Fibroblast of mammary gland (primary cell): ENCODE measurements at places on chromosomes 5 and 9.
A peak's percentile ranks its signal among the peaks of the same experiment; 100 is the strongest.

- peak; percentile 23 for DNase-seq
Observed at GRCh38 chr5:69043655-69043996, 50.2 kb upstream of the SLC30A5 start.

DNA sequence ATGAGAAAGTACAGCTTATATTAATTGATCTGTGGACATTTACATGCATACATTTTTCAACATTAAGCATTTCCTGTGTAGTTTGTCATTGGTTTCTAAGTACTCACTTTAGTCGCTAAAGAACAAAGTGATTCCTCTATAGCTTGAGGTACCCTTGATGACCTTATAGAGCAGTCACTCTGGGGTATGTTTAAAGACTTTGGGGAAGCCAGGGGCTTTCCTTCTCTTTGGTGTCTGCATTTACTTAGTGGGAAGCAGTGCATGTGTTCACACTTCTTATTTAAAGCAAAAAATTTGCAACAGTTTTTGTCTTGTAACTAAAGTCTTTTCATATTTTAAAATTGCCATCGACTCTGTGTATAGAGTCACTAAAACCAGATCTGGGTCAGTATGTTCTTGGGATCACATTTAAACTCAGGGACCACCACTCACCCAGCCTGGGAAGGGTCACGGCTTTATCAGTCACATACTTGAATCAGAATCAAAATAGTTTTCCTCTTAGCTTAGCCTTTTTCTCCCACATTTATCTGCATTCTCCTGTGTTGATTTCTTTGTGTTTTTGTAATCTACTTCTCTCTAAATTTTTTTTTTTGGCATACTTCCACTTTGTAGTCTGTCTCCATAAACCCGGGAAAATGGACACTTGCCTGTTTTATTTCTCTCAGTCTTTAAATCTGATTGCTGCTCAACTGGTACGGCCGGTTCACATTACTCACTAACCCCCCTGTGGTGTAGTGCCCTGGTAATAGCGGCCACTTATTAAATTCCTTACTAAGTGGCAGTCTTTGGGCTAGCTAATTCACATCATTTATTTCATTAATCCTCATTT is 143.9 kb upstream of the FBN2 start:
- no peak for DNase-seq

GRCh38 chr5:103340717-103341388 is 82.3 kb downstream of the MACIR start:
- no peak for DNase-seq

DNA sequence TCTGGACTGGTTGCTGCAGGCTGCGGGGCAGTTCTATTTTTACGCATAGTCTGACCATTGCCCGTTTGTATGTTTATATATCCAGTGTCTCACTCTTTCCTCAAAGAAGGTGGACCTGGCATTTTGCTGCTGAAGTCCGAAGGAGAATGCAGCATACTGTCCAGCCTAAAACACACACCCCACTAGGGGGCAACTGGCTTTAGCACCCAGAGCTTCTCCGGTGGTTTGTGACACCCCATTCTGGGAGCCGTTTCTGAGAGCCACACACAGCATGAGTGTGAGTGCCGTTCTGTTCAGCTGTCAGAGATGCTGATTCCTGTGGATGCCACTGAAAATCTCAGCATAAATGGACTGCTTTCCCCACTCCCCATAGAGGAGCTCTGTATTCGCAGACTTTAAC is 290.5 kb upstream of the TAS2R1 start:
- no peak for DNase-seq

GRCh38 chr5:113166852-113167366 is 190.3 kb downstream of the DCP2 start:
- peak; percentile 89 for DNase-seq

GRCh38 chr9:132369421-132369820 is 14.6 kb upstream of the SETX start:
- DNase-seq, result no peak

DNA sequence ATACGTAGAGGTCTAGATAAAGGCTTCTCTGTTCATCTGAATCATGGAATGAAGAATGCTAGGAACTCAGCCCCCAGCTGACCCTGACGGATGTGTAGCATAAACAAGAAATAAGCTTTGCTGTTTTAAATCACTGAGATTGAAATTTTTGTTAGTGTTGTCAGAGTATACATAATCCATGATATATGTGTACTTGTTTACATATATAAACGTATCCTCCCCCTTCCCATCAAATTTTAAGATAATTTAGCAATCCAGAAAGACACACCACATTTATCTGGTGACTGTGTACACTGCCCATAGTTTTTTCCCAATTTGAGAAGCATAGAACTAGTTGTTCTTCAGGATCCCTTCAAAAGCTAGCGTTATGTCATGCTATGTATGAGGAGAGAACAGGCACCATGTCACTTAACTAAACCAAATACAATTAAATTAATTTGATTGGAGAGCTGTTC is 80.8 kb upstream of the OSMR start:
- DNase-seq, result no peak

DNA sequence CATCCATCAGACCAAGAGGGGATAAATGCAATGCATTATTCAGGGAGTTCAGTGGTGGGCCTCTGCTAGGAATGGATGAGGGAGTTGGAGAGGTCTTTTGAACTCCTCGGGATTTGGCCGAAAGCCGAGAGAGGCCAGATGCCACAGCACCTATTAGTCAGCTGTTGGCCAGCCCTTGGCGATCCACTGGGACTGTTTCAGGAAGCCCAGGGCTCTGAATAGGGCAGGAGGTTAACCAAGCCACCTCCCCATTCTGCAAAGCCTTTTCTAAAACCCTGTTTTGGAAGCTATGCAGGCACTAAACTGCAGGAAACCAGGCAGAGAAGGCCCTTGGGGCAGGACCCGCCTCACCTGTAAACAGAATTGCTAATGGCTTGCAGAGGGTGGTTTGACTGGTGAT is 37.8 kb downstream of the ASTN2 start:
- no peak for DNase-seq

DNA sequence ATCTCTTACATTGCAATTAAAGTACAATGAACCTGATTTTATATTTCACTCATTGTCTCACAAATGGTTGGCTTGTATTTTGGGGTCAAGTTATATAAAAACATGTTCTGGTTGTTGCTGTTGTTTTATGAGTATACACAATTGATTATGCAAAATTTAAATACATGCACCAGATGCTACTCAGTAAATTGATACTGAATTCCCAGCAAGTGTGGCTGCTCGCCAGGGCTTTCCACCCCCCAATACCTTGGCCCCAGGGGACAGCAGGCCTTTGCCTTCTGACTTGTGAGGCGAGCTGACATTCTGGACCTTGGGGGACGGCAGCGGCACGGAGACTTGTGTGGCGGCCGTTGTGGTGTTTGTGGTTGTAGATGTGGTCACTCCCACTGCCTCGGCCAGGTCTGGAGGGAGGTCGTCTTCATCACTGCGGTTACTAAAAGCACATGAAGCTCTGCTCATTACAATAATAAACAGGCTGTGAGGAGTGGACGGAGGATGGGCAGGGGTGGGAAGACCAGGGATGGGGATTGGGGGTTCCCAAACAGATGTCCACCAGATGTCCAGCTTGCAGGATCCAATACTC is 27.0 kb upstream of the FRRS1L start:
- DNase-seq, result peak; percentile 49

DNA sequence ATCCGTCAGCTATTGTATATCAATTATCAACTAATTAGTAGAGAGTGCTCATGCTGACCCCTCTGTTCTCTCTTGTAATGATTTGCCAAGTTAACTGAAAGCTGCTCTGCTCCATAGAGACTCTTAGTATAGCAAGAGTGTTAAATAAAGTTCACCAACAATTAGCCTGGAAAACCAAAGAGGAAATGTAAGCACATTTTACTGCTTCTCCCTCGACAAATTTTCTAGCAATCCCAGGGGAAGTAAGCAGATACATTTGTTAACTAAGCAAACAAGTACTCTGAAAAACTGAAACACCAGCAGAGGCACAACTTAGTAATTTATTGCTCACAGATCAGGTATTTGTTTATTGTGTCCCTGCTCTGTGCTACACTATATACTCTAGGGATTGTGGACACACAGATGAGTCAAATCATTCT is 162.2 kb downstream of the GLIS3 start:
- DNase-seq, result peak; percentile 90

GRCh38 chr9:97987487-97987886 is 4.3 kb downstream of the ANP32B start:
- DNase-seq, result no peak

- peak; percentile 95 for DNase-seq
Observed at GRCh38 chr9:121362813-121363621, 7.0 kb downstream of the STOM start.

- no peak for DNase-seq
Observed at GRCh38 chr9:38284039-38284575, 108.4 kb upstream of the ALDH1B1 start.

- DNase-seq, result peak; percentile 11
Observed at GRCh38 chr5:36770125-36770524, 106.4 kb upstream of the NIPBL start.

DNA sequence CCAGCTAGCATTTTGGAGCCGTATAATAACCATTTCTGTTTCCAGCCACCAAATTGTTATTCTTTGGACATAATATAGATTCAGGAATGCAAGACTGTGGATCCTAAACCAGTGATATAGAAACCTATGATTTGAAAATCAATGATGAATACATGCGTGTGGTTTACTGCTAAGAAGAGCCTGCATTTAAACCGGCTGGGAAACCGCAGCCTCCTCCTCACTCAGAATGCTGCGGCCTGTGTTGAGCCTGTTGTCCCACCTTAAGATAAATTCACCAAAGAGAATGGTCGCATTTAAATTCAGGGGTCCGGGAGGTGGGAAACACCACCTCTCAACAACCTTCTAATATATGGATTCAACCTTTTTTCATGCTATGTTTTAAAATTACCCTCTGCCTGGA is 148.0 kb downstream of the MEF2C start:
- no peak for DNase-seq

DNA sequence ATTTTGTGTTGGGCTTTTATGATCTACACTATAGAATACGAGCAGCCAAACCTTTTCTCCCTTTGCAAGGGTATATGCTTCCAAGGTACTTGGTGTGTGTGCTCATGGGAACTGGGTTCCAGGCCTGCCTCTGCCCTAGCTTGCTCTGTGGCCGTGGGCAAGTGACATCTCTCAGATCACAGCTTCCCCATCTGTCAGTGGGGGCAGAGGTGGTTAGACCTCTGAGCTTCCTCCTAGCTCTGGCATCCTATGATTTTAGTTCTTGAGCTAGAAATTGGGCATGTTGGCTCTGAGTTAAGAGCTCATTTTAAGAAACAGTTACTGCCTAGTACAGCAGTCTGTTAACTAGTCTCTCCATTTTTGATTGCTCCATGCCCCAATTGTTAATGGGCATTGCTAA is 12.5 kb upstream of the CCNJL start:
- no peak for DNase-seq

DNA sequence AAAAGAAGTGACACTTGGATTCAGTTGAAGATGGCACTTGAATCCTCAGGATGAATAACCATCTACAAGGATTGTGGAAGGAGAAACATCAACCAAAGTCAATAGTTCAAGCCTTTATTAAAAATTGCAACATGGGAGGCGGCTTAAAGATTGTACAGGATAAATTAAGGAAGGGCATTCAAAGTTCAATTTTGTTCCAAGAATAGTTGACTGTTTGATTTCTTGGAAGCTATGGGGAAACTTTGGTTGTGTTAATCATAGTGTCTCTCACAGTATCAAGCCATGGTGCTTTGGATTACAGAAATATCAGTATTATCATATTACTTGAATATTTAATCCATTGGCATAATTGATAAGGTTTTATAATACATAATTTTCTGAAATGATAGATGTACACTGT is 1844.3 kb downstream of the MAT2B start:
- DNase-seq, result no peak

- peak; percentile 35 for DNase-seq
Observed at GRCh38 chr9:33466565-33467495, 6.9 kb downstream of the NOL6 start.

DNA sequence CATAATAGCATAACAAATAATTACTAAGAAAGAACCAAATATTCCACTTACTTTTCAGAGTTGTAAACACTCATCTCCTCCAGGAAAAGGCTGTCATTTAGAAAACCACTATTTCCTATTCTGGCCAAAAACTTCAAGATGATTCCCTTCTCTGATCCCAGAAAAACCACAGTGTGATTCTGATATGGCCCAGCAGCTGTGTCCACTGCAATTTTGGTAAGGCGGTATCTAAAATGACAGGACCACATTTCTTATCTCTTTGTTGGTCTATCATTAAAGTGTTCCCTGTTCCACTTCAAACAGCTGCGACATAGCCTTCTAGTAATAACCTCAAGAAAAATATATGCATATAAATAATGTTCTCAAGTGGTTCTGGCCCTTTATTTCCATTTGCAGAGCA is 96.1 kb downstream of the SEMA6A start:
- DNase-seq, result no peak

- peak; percentile 51 for DNase-seq
Observed at GRCh38 chr5:171444582-171444981, 25.1 kb downstream of the FGF18 start.

- peak; percentile 32 for DNase-seq
Observed at GRCh38 chr5:123696921-123697341, 185.0 kb downstream of the CSNK1G3 start.

DNA sequence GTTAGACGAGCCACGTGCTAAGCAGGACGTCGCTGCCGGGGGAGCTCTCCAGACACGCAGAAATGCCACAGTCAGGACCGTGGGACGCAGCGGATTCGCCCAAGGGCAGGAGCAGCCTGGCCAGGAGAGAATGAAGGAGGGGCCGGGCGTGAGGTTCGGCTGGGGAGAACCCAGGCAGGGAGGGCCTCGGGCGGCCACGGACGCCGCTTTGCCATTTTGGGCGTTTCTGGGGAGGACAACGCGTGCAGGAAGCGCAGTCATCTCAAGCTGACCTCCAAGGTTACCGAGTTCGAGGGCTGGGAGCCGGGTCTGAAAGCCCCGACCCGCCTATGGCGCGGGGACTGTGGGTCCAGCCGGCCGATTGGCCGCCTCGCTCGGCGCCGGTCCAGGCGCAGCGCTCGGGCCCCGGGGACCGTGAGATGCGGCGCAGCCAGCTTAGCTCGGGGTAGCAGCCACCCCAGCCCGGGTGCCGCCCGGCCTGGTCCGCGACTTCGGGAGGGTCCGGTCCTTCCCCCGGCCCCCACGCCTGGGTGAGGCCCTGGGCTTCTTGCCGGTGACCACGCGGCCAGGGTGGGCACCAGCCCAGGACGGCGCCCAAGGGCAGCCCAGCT is 760 bp upstream of the MAN1B1 start:
- peak; percentile 47 for DNase-seq

DNA sequence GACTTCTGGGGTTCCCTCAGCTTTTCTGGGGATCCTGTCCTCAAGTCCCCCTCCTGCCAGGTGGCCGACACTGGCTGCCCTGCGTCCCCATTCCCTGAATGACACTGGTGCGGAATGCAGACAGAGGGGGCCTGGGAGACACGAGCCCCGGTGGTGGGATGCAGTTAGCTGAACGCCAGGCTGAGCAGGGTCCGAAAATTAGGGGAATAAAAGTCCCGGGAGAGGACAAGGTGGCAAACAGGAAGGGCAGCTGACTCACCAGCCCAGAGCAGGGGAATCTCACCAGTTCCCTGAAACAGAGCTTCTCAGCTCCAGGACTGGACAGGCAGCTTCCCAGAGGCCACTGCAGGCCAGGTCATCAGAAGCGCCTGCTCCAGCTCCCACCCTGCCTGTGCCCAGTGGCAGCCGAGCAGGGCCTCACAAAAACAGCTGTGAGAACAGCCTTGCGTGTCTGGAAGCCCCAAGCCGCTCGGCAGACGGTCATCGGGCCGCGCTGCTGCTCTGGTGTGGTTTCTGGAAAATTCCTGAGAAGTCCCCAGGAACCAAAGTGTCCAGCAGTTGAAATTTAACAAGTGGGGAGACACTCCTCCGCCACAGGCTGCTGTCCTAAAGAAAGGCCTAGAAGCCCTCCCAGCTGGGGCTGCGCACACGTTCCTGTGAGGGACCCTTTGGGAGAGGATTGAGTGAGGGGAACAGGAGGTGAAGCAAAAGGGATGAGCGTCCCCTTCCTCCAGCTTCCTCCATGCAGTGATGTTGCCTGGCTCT is 47.6 kb upstream of the EXOC3 start:
- peak; percentile 73 for DNase-seq
